BJ (cell line): ENCODE measurements at places on chromosomes 11 and 22. TPM values are rescaled to one million over a fixed set of nuclear protein-coding genes. Genes with fewer than 3 reads are reported as not detected.

GRAMD1B gene
- 8.7 and 11.7 TPM in 2 replicates for polyA plus RNA-seq

CPT1A gene
- 24.2 and 29.8 TPM in 2 replicates for polyA plus RNA-seq

PIH1D2 gene
- 0.82 and 1.7 TPM in 2 replicates for polyA plus RNA-seq

- no peak for DNase-seq
Measured at GRCh38 chr11:61785837-61786402, 6.5 kb downstream of the TMEM258 start.

GRCh38 chr11:74370123-74370522 lies 28.1 kb downstream of the PGM2L1 start:
- DNase-seq = no peak

GRCh38 chr22:25942856-25943411 lies 200.9 kb downstream of the MYO18B start:
- no peak for DNase-seq

DNA sequence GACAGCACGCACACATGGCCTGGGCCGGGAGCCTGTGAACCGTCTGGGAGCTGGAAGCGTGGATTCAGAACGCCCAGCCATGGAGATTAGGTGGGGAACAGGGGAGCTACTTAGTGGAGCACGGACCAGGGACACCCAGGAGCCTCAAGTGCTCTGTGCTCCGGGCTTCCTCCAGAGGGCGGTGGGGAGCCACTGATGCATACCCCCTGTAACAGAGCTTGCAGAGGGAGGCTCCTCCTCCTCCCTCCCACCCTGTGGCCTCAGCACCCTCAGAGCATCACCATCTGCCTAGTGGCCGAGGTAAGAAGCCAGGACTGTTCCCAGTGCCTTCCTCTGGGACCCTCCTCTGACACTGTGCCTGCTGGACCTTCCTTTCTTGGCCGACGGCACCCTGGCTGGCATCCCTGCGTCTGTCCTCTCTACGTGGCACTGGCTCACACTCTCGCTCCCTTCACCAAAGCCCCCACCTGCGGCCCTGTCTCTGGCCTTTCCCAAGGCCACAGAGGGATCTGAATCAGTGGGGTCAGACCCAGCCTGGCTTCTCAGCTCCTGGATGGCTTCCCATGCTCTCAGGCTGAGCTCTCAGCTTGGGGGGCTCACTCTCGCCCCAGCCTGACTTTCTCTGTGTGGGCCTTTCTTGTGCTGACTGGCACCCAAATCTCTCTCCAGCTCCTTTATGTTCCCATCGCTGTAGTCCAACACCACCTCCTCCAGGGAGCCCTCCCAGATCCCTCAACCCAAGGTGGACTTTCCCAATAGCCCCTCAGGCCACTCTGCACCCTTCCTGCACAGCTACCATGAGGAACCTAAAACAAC lies 780.9 kb downstream of the BRD1 start:
- no peak for DNase-seq

GRCh38 chr11:100759106-100759505 lies 72.0 kb downstream of the ARHGAP42 start:
- DNase-seq = no peak

- no peak for DNase-seq
Measured at GRCh38 chr11:57562596-57562995, 4.9 kb downstream of the UBE2L6 start.

- no peak for DNase-seq
Measured at GRCh38 chr11:11451501-11452005, 98.5 kb upstream of the CSNK2A3 start.

DNA sequence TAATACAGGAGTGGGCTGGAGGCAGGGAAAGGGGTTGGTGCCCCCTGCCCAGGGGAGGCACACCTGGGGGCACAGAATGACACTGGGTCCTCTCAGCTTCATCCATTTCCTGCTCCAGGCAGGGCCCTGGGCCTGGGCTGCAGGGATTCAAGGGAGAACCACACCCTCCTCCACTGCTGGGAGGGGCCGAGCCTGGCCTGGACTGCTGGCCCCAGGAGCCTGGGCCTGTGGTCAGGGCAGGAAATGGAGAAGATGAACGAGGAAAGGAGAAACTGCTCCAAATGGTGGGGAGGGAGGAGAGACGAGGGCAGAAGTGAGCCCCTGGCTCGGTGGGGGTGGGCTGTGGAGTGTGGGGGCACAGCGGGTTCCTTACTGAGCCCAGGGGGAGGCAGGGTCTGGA lies 38.1 kb upstream of the KCNQ1OT1 start:
- no peak for DNase-seq

- no peak for DNase-seq
Measured at GRCh38 chr11:117251506-117251905, 19.0 kb downstream of the RNF214 start.

DNA sequence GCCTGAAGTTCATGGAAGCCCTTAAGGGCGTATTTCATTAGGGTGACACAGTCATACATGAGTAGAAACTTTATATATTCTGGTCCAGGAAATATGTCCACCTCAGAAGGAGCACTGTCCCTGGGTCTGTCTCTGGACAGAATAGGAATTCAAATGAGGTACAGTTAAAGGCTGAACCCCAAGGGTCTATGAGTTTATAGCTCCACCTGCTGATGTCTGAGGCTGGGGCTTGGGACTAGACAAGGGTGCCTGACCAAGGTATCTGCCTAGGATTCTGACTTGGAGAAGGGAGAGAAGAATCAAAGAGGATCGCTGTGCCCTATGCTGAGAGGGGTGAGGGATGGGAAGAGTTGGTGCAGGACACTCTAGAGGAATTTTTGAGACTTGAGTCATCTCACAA lies 14.9 kb downstream of the HEPHL1 start:
- DNase-seq = no peak

DNA sequence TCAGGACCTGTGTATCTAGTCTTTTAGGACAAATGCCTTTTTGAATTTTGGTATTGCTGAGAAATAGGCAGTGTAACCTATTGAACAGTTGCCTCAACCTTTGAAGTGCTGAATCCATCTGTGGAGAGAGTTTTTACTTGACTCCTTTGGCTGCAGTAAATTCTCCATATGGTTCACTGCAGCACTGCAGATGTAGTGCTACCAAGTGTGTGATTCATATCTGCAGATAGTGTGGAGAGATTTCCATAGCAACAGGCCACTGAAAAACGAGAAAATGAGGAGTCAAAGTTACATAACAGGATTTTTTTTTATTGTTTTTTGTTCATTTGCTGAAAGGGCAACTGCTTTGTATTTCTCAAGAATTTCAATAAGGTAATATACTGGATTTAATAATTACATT lies 356.1 kb downstream of the RAB38 start:
- DNase-seq = peak; percentile 59
